A172 (cell line): ENCODE measurements at places on chromosomes 1 and 21.

- DNase-seq = no peak
These were observed 64.6 kb upstream of the TARBP1 start for GRCh38 chr1:234543442-234544086.

DNA sequence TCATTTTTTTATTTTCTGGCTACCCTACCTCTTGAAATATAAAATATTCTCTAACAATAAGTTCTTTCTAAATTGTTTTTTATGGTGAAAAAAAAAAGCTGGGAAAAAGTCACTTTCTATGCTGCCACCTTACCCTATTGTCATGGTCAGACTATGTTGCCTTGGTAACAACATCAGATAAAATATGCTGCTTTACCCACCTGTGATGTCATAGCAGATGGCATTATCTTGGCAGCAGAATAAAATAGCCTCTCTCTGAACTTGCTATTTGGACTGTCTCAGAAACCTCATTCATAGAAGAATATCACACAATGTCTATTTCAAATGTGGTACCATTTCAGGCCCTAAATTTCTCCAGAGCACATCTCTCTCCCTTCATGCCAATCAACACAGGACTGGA, 69.6 kb upstream of the SGIP1 start:
- DNase-seq = no peak

GRCh38 chr1:26067432-26067911, at the start of gene TRIM63:
Gene TRIM63 (minus strand): TSS chr1:26067630. CDS start chr1:26067494, 136 bp downstream.
- no peak for DNase-seq

DNA sequence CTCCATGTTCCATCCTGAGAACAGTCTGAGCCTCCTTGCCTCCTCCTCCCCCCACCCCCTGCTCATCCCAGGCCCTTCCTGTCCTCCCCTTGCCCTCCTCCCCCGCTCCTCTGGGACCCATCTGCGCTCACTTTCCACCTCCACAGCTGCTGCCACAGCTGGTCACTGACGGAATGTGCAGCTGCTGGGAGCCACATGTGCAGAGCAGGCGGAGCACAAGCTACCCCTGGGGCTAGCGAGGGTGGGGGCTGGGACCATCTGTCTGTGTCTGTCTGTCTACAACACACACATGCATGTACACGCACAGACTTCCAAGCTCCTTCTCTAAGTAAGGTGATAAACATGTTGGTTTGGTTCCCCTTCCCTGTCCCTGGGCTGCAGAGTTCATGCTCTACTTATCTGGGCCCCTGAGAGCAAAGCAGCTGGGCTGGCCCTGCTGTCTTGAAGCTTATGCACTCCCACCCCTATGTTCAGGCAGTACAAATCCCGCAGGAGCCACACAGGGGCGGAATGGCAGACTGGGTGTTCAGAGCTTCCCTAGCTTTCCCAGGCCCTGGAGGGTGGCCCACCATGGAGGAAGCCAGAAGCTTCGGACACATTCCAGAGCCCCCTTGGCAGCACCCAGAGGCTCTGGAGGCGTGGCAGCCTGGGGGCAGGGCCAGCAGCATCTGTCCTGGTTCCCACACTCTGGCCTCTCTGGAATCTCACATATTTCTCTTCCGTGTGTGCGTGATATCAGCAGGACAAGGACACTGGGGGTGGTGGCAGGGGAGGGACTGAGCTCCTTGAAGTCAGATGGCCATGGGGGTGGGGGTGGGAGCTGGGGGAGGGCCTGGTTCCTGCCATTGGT, 7.0 kb upstream of the HEYL start:
- no peak for DNase-seq

DNA sequence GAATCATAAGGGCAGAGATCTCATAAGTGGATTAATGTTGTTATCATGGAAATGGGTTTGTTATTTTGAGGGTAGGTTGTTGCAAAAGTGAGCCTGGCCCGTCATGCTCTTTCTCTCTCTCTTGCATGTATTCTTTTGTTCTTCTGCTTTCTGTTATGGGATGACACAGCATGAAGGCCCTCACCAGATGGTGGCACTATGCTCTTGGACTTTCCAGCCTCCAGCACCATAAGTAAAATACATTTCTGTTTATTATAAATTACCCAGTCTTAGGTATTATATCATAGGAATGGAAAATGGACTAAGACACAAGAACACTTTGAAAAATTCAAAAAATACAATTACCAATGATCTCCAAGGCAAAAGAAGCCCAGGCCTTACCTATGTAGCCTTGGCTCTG, 676.1 kb downstream of the PTPRU start:
- no peak for DNase-seq

- no peak for DNase-seq
These were observed 54.1 kb upstream of the ABCG1 start for GRCh38 chr21:42164818-42165217.

GRCh38 chr1:161285521-161285920, 24.2 kb downstream of the MPZ start:
- DNase-seq = no peak

DNA sequence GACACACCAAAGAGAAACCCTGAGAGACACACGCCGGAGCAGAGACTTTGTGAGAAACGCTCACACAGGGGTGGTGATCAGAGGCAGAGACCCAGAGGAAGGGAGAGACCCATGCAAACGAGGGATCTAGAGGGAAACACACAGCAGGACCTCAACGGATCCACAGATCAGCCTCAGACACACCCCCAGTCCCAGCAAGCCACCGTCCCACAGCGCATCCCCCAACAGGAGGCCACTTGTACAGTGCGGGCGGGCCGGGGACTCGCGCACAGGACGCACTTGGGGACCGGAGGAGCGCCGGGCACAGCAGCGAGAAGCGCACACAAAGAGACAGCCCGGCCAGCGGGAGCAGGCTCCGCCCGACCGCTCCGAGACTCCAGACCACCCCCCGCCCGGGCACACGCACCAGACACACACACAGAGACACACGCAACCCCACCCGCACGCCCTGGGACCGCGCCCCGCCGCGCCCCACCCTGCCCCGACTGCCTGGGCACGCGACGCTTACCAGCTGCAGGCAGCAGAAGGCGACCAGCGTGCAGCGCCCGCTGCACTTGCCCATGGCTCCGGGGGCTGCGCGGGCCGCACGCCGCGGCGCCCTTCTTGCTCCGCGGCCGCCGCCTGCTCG, 587 bp downstream of the NKAIN1 start:
- DNase-seq = no peak

DNA sequence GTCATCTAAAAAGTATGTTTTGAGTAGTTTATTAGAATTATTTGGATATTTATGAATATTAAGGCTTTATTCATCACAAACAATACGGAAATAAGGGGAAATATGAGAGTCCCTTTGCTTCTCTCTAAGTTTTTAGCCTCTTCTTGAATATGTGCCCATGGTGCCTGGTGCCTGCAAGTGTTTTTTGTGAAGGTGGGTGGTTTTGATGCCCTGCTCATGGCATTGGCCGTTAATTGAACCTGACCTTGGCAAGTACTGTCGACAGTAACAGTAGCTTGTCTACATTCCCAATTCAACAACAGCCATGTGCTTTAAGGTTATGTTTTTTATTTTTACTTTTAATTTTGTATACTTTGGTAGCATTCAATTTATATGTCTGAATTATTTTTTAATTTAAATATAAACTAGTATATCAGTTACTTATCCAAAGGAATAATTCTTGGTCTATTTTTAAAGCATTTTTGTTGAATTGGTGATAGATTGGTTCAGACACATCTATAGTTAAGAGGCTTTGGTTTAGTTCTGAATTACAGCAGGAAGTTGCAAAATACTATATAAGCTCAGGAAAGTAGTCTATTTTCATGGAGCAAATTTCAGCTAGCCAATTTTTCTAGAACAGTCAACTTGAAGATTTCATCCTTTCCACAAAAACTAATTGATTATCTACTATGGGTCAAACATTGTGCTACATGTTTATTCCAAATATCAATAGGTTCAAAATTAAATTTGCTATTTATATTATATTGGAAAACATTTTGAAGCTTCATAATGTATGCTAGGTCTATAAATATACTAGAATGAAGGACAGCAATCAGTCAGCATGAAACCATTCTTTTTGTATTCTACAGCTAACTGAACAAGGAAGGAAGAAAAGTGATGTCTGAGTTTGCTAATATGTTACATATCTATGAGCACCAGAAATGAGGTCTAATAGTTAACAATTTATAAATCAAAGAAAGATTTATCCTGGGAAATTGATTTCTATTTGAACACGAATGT, 184.4 kb downstream of the MRPL39 start:
- DNase-seq = no peak

DNA sequence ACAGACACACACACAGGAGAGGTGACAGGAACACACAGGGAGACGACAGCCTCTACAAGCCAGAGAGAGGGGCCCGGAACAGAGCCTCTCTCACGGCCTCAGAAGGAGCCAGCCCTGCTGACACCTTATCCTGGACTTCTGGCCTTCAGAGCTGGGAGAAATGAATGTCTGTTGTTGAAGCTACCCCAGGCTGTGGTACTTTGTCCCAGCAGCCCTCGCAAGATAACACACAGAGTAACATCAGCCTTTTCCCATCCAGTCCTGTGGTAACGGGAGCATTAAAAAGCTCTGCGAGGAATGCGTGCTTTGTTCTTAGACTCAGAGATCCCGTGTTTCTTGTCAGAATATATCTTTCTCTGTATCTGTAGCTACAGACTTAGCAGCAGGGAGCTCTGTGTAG, 131.2 kb downstream of the SIM2 start:
- no peak for DNase-seq

DNA sequence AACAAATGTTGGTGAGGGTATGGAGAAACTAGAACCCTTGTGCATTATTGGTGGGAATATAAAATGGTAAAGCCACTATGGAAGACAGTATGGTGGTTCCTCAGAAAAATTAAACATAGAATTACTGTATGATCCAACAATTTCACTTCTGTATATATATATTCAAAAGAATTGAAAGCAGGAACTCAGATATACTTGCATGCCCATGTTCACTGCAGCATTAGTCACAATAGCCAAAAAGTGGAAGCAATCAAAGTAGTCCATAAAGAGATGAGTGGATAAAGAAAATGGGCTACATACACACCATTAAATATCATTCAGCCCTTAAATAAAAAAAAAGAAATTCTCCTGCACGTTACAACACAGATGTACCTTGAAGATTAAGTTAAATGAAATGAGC, 34.1 kb downstream of the ABL2 start:
- DNase-seq = no peak

- DNase-seq = no peak
These were observed at the start of gene PDPN for GRCh38 chr1:13583595-13583965. Gene PDPN (plus strand): TSS chr1:13583832. CDS start chr1:13584034, 202 bp downstream.

- no peak for DNase-seq
These were observed 142.0 kb downstream of the POU2F1 start for GRCh38 chr1:167362638-167363037.

DNA sequence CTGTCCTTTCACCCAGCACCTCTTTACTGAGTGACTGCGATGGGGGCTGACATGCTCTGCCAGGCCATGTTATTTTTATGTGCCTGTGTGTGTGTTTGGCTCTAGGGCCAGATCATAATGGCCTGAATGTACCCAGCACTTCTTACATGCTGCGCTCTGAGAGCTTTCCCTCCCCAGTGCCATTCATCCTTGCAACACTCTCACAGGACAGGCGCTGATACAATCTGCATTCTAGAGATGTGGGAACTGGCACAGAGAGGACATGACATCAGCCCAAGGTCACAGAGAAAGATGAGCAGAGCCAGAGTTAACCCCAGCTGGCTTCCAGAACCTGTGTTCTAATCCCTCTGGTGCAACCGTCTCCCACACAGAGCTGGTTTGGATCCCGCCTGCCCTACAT, 54.5 kb downstream of the ARHGEF10L start:
- DNase-seq = no peak

GRCh38 chr1:220367833-220368232, 95.6 kb upstream of the RAB3GAP2 start:
- DNase-seq = no peak

DNA sequence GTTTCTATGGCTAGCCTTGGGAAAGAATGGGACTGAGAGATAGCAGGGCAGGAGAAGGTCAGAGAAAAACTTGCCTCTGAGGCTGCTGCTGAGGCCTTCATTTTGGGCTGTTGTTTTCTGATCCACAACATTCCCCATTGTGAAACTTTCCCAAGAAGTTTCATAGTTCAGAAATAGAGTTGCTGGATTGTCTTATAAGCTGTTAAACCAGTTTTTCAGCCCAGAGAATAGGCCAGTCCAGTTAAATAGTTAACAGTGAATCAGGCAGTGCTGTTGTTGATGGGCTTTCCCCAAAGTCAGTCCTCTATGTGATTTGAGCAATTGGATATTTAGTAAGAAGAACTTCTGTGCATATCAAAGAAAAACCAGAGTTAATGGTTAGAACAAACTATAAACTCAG, 77.0 kb downstream of the C21orf91 start:
- no peak for DNase-seq

DNA sequence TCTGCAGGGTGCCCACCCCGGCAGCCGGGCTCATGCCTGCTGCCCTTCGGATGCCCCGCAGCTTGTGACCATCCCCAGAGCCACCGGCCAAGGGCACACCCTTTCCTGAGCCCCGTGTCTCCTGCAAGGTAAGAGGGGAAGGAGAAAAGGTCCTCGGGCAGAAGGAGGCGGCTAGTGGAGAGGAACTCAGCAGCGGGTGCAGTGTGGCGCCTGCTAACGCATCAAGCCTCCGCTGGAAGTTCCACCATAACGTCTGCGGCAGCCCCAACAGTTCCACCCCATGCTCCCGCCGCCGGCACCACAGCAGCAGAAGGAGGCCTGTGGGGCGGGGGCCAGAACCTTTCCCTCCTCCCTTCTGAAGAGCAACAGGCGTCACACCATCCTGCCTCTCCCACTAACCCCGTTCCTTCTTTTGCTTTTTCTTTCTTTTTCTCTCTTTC, 990 bp downstream of the VWA5B1 start:
- no peak for DNase-seq

DNA sequence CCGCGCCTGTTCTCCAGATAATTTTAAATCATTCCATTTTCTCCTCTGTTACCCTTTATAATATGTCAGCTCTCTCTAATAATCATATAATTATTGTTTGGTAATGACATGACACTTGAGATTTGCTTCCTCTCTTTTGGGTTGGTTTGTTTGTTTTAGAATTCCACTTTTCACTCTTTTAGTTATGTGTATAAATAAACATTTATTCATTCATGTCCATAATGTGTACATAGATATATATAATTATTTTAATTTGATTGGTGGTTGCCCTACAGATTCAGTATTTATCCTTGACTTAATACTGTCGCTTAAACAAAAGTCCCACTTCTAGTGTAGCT, 93.4 kb upstream of the FMN2 start:
- no peak for DNase-seq

DNA sequence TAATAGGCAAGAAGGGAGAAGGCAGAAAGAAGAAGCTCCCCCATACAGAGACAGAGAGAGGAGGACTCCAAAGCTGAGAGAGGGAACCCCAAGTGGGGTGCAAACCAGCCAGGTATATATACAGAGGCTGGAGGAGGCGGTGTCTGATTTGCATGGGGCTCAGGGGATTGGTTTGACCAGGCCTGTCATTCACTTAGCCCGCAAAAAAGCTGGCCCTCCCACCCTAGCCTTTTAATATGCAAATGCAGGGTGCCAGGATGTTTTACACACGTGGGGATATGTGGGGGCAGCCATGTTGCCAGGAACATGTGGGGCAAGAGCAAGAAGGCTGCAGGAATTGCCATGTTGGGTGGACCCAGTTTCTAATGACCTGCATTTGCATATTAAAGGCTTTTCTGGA, 37.0 kb upstream of the TENT5B start:
- DNase-seq = no peak

- peak; percentile 46 for DNase-seq
These were observed 19.7 kb upstream of the PGBD2 start for GRCh38 chr1:248886237-248886895.
